Urothelium cell line (cell line): ENCODE measurements at places on chromosomes 16 and 17.

DNA sequence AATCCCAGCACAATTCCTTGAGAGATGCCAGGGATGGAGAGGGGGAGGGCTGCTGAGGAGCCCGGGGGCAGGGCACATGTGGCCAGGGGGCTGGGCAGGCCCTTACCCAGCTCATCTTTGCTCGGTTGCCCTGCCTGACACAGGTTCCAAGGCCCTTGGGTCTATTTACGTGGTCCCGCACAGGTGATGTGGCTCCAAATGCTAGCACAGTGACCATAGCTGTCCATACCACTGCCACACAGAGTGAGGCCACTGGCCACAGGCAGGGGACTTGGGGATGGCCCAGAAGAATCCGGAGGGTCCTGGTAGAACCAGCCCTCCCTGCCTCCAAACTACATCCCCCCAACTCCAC, 10.0 kb upstream of the PRR29 start:
- no peak for DNase-seq

- DNase-seq: no peak
These were observed 5.9 kb downstream of the SKA2 start for GRCh38 chr17:59149051-59149450.

GRCh38 chr16:6969594-6969993, 363.1 kb upstream of the RBFOX1 start:
- no peak for DNase-seq

DNA sequence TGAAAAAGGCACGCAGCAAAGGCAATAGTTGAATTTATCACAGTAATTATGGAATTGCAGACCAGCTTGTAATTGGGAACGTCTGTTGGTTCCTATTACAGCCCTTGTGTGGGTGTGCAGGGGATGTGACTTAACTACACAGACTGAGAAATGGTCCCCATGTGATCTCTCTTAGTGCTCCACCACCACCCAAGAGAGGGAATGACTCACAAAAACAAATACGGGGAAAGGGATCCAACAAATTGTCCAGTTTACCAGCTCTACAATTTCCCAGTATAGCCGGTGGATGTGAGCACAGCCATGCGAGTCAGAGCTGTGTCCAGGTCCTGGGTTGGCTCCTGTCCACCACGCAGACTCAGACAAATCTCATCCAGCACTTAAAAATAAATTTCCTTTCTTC, 337.9 kb downstream of the GRIN2A start:
- peak; percentile 35 for DNase-seq

- no peak for DNase-seq
These were observed 105.6 kb downstream of the XYLT1 start for GRCh38 chr16:17365211-17365541.

- DNase-seq: no peak
These were observed 5.0 kb downstream of the DPH1 start for GRCh38 chr17:2034806-2035540.

DNA sequence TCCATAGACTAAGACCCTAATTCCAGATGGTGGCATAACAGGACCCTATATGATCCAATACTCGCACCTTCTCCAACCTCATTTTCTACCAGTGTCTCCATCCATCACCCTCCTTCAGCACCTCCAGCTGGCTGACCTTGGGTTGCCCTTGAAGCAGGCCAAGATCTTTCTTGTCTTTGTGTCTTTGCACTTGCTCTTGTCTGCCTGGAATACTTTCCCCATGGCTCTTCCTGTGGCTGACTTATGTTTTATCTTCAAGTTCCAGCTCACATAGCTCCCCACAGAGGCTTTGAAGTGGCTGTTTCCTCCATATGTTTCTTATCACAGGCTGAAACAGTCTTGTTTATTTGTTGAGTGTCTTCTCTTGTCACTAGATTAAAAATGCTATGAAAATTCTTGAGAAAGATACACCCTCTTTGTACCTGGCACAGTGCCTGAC, 29.6 kb upstream of the MMD start:
- no peak for DNase-seq

GRCh38 chr17:56305007-56305406, 151.7 kb downstream of the ANKFN1 start:
- no peak for DNase-seq
